NCI-H69 (cell line): ENCODE measurements at places on chromosomes 3 and 15.

DNA sequence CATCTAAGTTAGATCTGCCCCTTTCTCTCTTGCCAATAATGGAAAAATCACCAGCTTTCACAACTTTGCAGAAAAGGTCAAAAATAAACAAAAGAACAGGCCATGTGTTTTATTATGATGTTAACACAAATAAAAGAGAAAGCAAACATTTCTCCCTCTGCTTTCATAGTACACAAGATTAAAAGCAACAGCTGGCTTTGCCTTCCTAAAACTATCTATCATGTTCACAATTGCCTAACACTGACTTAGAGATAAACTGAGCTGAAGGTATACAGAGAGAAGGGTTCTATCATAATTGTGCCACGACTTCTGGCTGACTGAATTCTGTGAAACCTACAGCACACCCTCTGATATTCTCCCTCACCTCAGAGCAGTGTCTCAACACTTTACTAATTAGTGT is 29.4 kb downstream of the AADAC start:
- peak; percentile 94 for DNase-seq

DNA sequence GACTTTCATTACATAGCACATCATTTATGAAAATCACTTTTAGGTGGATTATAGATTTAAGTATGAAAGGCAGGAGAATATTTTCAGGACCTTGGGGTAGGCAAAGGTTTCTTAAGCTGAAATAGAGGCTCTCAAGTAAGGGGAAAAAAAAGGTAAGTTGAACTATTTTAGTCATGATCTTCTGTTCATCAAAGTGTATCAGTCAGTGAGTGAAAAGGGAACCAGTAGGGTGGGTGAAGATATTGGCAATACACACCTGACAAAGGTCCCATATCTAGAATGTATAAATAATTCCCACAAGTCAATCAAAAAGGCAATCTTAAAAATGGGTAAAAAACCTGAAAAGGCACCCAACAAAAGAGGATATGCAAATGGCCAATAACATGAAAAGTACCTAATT is 218.6 kb downstream of the KLF13 start:
- no peak for DNase-seq

DNA sequence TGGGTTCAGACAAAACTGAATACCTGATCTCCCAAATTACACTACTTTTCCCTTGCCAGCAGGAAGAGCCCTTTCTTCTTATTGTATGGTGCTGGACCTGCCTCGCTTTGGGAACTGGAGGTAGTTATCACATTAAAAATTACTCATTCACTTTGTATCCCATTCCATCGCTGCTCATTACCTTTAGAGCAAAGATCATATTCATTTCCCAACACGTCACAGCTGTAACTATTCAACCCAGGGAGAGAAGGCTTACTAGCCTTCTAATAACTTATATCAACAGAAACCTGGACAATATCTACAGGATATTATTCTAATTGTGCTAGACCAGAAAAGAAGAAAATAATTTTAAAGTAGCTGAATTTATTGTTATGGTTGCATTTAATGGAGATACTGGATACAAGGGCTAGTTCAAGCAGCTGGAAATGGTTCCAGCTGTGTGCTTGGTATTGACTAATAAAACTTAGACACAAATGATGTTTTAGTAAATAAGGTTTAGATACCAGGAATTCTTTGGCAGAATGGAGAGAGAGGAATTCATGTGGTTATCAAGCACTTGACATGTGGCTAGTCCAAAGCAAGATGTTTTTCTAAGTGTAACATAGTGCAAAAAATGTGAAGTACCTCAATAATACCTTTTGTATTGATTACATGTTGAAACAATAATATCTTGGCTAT is 656.3 kb downstream of the ROBO1 start:
- no peak for DNase-seq

DNA sequence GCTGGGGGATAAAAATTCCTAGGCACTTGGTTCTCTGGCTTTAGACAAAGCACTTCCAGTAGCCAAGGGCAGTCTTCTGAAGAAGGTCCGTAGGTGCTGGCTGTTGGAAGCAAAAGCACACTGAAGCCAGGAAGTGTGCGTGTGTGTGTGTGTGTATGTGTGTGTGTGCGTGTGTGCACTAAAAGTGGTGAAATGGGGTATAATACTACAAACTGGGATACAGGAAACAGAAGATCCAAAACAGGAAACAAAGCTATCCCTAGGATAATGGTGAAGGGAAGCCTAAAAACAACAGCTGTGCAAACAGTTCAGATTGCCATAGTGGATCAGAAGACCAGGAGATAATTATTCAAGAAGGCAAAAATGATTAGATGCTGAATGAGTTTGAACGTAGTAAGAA is 103.4 kb downstream of the IL20RB start:
- DNase-seq: peak; percentile 14

GRCh38 chr15:50558012-50558411 is 11.5 kb upstream of the USP50 start:
- DNase-seq: no peak

DNA sequence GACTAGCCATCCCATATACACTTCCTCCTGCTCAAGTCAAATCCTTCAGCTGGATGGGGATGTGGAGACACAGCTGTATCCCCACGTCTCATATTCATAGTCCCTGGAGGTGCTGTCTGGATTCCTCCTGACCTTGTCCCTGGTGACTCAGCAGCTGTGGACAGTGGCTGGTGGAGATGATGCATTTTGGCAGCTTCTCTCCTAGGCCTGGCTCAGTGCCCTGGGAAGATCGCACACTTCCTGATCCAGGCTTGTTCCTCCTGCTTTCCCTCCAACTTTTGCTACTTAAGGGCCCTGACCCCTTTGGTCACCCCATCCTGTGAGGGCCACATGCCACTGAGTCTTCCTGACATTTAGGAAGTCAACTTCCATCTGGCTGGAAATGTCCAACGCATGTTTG is 44.4 kb downstream of the ADAMTSL3 start:
- no peak for DNase-seq

- DNase-seq: no peak
These were observed 548.9 kb downstream of the NTRK3 start for GRCh38 chr15:87707566-87708130.

GRCh38 chr3:11273891-11274291 is 1.7 kb downstream of the ATG7 start:
- no peak for DNase-seq

GRCh38 chr3:112734171-112734570 is 93.2 kb upstream of the CCDC80 start:
- no peak for DNase-seq

DNA sequence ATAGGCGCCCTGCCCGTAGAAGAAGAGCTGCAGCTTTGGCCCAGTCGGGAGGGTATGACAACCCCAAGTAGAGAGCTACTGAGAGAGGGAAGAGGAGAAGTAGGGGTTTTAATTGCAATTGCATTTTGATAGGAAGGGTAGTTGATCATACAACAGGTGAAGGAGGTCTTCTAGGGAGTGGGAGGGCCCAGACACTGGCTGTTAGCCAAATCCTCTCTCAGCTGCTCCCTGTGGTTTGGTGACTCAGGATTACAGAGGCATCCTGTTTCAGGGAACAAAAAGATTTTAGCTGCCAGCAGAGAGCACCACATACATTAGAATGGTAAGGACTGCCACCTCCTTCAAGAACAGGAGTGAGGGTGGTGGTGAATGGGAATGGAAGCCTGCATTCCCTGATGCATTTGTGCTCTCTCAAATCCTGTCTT is 408.9 kb upstream of the THBS1 start:
- peak; percentile 94 for DNase-seq

DNA sequence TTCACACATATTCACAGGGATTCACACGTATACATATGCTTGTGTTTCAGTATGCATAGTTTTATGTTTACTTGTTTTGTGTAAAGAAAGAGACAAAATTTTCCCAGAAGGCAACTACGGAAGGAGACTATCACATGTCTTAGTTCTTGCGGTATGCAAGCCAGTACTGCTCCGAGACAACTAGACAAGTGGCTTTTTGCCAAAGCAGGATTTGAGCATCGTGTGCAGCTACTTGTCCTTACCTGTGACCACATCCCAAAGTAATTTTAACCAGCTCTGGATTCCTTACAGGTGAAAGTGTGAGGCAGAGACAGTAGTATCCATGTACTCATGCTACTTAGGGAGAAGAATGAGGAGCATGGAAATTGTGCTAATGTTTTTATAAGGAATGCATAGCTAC is 591.4 kb upstream of the NR2F2 start:
- no peak for DNase-seq
